Kidney (tissue), 22 donors: ENCODE measurements at places on chromosomes 1 and 21. TPM values are rescaled to one million over a fixed set of nuclear protein-coding genes. Genes with fewer than 3 reads are reported as not detected.

GRCh38 chr21:31041295-31042079 lies 3.2 kb upstream of the KRTAP19-8 start:
- DNase-seq = no peak

GRCh38 chr1:47002211-47002610 lies 21.3 kb upstream of the CYP4X1 start:
- DNase-seq = no peak

- DNase-seq = no peak
Observed at GRCh38 chr1:2415801-2416208, 3.4 kb upstream of the PEX10 start.

DNA sequence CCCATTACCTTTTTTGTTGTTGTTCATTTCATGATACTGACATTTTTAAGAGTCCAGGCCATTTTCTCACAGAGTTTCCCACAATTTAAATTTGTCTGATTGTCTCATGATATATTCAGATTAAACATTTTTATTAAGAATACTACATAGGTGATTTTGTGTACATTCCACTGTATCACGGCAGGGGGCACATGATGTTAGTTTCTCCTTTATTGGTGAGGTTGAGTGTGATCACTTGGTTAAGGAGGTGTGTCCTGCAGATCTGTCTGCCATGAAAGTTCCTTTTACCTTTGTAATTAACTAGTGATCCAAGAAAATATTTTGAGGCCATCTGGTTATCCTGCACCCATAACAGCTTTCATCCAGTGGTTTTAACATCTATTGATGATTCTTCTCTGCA lies 11.8 kb downstream of the RTCA start:
- no peak for DNase-seq

DNA sequence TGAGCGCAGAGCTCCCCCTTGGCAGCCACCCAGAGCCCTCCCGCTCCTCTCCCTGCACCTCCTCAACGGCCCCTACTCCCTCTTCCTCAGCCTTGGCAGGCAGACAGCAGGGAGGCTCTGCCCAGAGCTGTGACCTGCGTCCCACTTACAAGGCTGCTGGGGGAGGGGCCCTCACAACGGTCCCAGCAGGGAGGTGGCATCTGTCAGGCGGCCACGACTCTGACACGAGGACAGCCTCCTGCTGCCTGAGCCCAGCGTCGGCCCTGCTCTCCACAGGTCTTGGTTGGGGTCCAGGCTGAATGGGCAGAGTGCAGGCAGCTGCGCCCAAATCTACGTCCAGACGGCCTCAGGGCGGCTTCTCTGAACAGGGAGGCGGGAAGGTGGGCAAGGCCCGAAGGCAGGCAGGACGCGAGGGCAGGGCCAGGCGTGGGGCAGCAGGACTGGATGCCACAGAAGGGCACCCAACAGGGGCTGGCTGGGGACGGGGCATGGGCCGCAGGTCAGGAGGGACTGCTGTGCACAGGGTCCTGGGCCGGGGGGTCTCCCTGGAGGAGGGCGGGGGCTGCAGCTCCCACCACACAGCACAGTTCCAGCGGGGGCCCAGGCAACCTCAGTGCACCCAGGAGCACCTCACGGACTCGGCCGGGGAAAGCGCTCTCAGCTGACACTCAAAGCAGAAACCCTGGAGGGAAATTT lies 7.5 kb downstream of the SLC19A1 start:
- peak; percentile 88 for DNase-seq

GRCh38 chr1:209219791-209220524 lies 363.6 kb upstream of the CAMK1G start:
- DNase-seq = no peak

DNA sequence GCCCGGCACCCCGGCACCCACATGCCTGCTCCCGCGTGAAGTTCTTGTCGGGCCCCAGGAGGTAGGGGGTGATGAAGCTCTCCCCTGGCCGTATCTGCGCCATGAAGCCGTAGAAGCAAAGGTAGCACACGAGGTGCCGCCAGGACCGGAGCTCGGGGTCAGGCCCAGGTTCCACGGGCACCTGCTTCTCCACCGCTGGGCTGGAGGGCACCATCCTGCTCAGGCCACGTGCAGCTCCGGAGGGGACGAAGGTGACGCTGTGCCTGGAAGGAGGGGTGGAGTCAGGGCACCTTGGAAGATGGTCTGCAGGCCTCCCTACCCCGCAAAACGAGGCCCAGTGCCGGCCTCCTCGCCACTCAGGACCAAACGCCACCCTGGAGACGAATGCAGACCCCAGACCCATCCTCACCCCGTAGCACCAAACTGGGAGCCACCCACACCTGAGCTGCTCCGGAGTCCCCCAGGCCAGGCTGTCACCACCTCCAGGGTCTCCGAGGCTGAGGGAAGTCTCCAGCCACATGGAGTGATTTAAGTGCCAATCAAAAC lies 4.4 kb downstream of the SLC19A1 start:
- no peak for DNase-seq

GRCh38 chr1:168285521-168285790 lies 4.8 kb downstream of the TBX19 start:
- DNase-seq = peak; percentile 44

DNA sequence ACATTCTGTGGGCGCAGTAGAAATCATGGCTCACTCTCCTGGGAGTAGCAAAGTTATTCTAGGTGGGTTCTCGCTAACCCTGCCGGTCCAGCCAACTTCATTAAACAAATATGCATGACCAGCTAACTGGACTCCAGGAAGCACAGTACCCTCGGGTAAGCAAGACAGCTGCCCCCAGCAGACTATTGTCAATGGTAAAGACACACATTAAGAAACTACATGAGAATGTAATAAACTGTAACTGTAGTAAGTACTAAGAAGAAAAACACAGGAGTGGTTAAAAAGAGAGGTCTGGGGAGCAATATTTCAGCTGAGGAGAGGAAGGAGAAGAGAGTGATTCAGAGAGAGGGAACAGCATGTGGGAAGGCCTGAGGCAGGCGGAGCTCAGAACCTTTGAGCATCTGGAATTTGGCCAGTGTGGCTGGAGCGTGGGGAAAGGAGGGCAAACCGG lies 7.4 kb downstream of the SLC2A5 start:
- DNase-seq = no peak

DNA sequence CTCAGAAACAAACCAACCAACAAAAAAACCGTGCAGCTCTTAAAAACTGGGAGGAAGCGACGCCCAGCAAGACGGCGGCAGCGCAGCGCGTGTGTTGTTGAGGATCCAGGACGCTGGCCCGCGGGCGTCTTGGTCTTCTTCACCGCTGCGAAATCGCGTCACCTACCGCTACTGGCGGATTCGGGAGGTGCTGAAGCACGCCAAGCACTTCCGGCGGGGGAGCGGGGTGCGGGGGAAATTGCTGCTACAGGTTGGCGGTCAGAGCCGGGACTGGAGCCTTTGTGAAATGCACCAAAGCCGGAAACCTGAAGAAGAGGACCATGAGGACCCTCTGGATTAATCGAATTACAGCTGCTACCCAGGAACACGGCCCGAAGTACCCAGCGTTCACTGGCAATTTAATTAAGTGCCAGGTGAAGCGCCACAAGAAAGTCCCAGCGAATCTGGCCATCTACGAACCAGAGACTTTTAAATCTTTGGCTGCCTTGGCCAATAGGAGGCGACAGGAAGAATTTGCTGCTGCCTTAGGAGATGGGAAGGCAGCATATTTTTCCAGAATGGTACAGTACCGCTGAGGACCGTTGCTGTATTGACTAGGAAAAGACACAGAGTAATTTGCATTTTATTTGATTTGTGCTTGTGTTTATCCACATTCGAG lies 11.9 kb upstream of the RIPPLY3 start:
- DNase-seq = peak; percentile 77

GRCh38 chr1:110927484-110928075 lies 36.1 kb downstream of the LRIF1 start:
- no peak for DNase-seq

DNA sequence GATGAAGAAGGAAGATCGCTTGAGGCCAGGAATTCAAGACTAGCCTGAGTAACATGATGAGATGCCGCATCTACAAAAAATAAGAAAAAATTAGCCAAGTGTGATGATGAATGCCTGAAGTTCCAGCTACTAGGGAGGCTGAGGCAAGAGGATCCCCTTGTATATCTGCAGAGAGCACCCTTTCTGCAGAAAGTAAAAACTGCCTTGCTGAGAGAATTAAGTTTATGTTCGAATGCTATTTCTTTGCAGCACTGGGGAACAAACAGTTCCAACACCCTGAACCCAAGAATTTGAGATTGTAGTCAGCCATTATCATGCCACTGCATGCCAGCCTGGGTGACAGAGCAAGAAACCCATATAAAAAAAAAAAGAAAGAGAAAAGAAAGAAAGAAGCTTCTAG lies 20.6 kb upstream of the KCNT2 start:
- no peak for DNase-seq

DNA sequence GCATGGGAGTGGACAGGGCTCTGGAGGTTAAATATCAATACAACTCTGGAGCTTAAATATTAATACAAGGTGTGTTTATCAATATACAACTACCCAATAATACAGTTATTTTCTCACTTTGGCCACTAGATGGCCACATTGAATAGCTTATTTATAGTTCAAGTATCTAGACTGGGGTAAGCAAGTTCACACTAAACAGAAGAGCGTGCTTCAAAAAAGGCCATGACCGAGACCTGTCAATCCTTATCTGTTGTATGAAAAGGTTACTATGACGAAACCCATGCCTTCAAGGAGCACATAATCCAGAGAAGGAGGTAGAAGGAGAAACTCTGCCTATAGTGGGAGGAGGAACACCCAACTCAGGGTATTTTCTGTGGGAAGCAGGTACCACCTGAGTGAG lies 29.1 kb downstream of the CHML start:
- DNase-seq = peak; percentile 58

DNA sequence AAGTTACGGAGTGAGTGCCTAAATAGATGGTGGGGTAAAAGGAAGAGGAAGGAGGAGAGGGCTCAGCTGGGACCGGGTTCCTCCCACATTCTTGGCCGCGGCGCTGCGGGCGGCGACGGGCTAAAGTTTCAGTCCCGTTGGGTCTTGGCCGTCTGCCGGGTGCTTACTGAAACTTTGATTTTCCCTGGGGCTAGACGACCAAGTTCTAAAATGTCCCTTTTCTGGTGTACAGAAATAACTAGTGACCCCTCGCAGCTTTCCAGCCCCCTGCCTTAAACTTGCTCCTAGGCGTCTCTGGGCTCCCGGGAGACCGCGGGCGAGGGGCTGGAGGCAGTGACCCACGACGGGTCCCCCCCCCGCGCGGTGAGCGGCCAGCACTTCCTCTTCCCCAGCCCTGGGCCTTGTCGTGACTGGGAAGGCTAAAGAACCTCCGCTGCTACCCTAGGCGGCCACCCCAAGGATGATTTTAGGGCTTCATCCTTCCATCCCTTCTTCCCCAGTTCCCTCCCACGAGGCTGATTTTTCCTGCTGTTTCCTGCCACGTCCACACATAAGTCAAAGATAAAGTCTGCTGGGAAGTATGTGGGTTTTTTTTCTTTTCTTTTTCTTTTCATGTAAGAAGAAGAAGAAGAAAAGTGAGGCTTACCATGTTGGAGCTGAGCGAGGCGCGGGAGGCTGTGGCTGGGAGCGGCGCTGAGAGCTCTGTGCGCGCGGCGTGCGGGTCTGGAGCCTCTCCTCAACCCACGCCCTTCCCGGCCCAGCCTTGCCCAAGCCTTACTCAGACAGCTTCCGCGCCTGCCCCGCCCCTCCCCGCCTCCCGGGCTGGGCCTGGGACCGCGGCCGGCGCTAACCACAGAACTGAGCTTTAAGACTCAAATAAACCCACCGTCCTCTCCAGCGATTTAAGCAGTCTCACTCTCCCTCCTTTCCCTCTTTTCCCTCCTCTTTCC lies at the start of gene S100A11:
S100A11 (minus strand) TSS at position 738 of the 950 bp plus-strand sequence; CDS start at position 649, 89 bp downstream.
- DNase-seq = peak; percentile 96

GRCh38 chr1:207922554-207922953 lies 11.6 kb upstream of the CD34 start:
- DNase-seq = no peak

DNA sequence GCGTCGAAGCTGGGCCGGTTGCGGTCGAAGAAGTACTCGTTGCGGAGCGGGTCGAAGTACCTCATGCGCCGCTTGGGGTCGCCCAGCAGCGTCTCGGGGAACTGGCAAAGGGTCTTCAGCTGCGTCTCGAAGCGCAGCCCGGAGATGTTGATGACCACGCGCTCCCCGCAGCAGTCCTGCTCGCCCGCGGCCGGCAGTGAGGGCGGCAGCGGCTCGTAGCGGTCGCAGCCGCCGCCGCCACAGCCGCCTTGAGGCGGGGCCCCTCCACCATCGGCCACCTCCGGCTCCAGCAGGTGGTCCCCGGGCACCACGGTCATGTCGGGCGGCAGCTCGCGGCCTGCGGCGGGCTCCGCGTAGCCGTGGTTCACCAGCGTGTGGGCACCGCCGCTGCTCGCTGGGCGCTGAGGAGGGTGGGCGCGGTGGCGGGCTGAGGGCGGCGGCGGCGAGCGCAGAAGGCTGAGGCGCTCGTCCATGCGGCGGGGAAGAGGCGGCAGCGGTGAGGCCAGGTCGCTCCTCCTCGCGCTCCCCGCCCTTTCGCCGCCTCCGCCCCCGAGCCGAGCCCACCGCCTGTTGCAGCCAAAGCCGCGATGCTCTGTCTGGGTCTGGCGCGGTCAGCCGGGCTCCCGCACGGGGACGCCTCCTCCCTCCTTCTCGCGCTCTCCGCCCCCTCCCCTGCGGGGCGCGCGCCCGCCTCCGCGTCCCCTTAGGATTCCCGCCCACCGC lies at the start of gene KCNA3:
KCNA3 (minus strand) TSS at position 604 of the 723 bp plus-strand sequence; CDS start at position 473, 131 bp downstream.
- peak; percentile 61 for DNase-seq

GRCh38 chr1:201739492-201740085 lies 89.4 kb upstream of the IPO9 start:
- peak; percentile 79 for DNase-seq

DNA sequence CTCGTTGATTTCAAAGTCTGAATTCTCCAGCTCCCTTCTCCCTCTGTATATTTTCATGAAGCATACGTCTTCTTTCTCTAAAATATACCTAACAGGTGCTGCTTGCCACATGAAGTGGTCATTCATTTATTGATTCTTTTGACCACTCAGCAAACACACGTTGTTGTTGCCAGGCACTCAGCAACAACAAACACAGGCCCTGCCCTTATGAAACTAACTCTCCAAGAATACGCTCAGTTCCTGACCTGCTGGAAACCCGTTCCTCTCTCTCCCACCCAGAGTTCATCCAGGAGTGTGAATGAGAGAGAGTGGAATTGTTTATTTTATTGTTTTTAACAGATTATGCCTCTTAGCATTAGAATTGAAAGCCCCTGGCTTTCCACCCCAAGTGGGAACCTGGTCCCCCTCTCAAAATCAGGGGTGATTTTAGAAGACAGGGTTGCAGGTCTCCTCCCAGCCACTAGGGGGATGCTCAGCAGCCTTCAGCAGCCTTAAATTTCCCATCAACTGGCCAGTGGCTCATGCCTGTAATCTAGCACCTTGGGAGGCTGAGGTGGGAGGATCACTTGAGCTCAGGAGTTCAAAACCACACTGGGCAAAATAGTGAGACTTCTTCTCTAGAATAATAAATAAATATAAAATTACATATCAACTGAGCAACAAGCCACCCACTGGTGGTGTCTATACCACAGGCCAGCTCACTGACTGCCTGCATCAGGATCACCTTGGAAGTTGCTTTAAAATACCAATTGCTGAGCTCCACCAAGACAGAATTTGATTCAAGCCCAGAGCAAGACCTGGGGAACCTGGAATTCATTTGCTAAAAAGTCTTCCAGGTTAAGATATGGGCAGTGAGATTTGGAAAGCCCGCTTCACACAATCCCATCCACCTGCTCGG lies 181.0 kb upstream of the KLHDC7A start:
- DNase-seq = no peak

GRCh38 chr1:181179987-181180365 lies 91.5 kb downstream of the IER5 start:
- peak; percentile 94 for DNase-seq

CYP4A22 gene
- 4.1 TPM for total RNA-seq

CTTNBP2NL gene
- total RNA-seq = 65.4 TPM

HTR6 gene
- not detected for total RNA-seq

THRAP3 gene
- total RNA-seq = 102 TPM

SERTAD4 gene
- 9.2 TPM for total RNA-seq

GUCA2B gene
- not detected for total RNA-seq

AMY2A gene
- not detected for total RNA-seq
